ENCODE measurements at places on chromosomes 7 and 10. TPM values are rescaled to one million over a fixed set of nuclear protein-coding genes. Genes with fewer than 3 reads are reported as not detected.

DNA sequence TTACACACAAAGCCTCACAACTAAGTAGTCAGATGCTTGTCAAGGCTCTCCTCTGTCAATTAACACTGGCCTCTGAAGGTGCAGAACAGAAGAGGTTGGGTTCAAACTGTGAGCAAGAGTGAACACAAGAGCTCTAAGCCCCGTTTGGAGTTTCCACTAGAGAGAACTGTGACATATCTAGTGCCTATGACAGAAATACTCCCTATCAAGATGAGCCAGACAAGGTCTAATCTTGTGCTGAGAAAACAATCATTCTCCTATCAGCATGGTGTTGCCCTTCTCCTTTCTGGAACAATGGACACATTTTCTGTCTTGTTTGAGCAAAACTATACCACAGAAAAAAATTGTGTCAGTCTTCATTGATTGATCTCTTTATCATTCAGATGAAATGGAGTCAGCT, 62.4 kb upstream of the CCDC71L start:
- no peak overlapping the region for H3K27ac ChIP-seq
- no peak for DNase-seq
- H3K4me1 ChIP-seq: no peaks in the 10 kb centered on the region
- no peak overlapping the region for H3K4me3 ChIP-seq

DNA sequence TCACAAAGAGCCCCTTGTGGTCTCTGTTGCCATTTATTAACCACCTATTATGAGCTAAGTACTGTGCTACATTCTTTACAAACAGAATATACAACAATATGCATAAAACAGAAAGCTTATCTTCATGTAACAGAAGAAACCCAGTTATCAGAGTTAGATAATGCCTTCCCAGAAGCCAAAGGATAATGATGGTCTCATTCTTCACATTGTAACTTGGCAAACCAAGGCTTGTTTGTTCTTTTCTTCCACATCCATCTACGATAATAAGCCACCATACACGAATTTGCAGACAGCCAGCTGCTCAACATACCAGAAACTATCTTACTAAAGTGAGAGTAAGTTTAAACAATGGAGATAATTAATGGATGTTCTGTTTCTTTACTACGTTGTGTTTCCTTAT, 127.6 kb downstream of the NEBL start:
- H3K36me3 ChIP-seq: no peaks in the 10 kb centered on the region
- no peak overlapping the region for H3K27ac ChIP-seq
- H3K4me3 ChIP-seq: no peak overlapping the region
- no peaks in the 10 kb centered on the region for H3K27me3 ChIP-seq

DNA sequence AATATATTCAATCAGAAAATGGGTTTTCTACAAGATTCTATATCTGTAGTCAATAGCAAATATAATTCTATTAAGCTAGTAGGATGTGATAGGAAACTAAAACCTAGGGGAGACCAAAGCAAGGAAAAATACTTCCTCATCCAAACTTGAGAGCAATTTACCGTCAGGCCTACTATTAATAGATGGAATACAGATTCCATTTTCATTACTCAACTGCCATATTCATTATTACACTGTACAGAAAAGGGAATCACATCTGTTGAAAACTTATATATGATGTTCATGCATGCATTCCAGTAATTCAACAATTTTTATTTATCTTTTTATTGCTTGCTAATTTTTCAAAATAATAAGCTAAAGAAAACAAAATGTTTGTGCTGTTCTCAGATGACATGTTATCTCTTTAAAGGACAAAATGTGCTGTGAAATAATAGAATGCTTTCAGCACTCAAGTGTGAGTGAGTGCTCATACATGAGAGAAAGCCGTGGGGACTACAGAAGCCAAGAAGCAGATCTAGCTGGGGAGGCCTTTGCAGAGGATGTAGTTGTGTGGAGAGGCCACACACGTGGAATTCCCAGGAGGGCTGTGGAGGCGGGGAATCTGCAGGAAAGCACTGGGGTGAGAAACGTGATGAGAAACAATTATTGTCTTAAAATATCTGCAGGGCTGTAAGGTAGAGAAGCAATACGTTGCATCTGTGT, 110.0 kb downstream of the EGFR start:
- H3K4me1 ChIP-seq: peaks cover 16% of the 10 kb centered on the region
- no peaks in the 10 kb centered on the region for H3K27me3 ChIP-seq

DNA sequence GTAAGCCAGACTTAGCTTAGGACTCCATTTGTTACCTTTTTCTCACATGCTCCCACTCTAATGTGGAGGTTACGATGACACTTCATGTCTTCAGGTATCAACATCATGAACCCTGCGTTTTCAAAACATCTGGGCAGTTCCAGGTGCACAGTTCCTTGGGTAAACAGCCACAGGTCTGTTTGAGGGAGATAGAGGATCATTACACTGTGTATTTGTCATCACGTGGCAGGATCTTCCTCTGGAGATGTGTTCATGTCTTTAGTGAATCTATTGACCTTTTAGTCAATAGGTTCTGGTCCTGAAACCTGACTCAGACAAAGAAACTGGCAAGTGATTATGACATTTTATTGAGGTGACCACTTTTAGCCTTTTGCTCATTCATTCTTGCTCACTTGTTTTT, 145.5 kb downstream of the ANKRD7 start:
- no peak overlapping the region for H3K4me3 ChIP-seq
- no peak for DNase-seq
- no peak overlapping the region for H3K27ac ChIP-seq
- H3K36me3 ChIP-seq: no peaks in the 10 kb centered on the region
- H3K27me3 ChIP-seq: no peaks in the 10 kb centered on the region

- DNase-seq: no peak
- no peaks in the 10 kb centered on the region for H3K4me1 ChIP-seq
- H3K4me3 ChIP-seq: no peak overlapping the region
- no peaks in the 10 kb centered on the region for H3K36me3 ChIP-seq
These were observed 387.8 kb downstream of the BBS9 start for GRCh38 chr7:33517191-33517590.

DNA sequence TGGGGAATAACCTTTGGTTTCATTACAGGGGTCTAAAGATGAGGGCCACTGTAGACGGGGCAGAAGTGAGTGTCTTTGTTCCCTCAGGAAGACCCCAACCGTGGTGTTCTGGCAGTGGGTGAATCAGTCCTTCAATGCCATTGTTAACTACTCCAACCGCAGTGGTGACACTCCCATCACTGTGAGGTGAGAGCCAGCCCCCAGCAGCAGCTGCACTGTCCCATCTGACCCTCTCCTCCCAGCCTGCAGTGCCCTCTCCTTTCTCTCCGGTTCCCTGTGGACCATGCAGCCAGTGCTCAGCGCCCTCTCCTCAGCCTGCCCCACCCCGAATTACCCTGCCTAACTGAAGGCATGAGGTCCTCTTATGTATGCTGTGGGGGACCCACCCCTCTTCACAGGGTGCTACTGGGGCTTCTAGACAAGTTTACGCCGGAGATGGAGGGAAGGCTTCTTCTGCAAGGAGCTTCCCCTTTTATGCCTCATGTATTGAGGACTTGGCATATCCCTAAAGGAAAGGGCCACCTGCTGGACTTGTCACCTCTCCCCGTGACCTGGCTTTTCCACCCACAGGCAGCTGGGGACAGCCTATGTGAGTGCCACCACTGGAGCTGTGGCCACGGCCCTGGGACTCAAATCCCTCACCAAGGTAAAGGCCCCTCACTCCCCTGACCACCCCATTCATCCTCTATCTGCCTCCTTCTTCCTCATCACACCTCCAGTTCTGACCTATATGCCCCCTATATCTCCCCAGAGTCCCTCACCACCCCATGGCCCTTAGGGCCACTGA, 5.1 kb downstream of the SFXN3 start:
- peaks cover 13% of the 10 kb centered on the region for H3K4me1 ChIP-seq
- DNase-seq: no peak
- H3K27me3 ChIP-seq: no peaks in the 10 kb centered on the region
- no peak overlapping the region for H3K27ac ChIP-seq
- no peak overlapping the region for H3K4me3 ChIP-seq

DNA sequence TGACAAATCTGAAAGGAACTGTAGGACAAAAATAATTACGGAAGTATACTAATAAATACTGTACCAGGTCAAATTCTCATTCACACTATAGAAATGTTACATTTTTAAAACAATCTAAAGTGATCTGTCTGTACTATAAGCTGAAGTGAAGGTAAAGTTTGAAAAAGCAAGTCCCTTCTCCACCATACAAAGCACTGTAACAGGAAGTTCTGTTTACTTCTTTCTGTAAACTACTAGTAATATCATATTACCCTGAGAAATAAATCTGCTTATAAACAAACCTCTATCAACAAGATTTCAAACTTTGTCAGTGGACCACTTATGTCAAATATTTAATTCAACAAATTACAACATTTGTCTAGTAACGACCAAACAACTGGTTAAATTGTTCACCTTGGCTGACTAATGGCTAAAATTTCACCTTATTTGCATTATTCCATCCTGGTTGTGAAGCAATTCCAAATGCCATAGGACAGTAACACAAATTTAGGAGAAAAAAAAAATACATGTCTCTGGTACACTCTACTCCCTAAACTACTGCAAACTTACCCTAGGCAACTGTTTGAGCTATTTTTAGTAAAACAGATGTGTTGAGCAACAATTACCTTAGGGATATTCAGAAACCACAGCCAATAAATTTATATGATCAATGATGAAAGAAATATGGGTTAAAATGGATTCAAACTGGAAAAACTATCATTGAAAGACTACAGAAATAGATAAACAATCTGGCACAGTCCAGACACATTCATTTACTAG, 126.0 kb downstream of the NRBF2 start:
- no peaks in the 10 kb centered on the region for H3K36me3 ChIP-seq
- no peaks in the 10 kb centered on the region for H3K27me3 ChIP-seq
- no peak for DNase-seq

GRCh38 chr7:136969761-136970160, 101.3 kb downstream of the CHRM2 start:
- H3K27ac ChIP-seq: no peak overlapping the region
- H3K4me1 ChIP-seq: no peaks in the 10 kb centered on the region

GRCh38 chr7:42244828-42245227, 7.8 kb upstream of the GLI3 start:
- H3K27ac ChIP-seq: no peak overlapping the region
- no peaks in the 10 kb centered on the region for H3K27me3 ChIP-seq
- H3K36me3 ChIP-seq: no peaks in the 10 kb centered on the region
- no peak overlapping the region for H3K4me3 ChIP-seq
- DNase-seq: no peak

DNA sequence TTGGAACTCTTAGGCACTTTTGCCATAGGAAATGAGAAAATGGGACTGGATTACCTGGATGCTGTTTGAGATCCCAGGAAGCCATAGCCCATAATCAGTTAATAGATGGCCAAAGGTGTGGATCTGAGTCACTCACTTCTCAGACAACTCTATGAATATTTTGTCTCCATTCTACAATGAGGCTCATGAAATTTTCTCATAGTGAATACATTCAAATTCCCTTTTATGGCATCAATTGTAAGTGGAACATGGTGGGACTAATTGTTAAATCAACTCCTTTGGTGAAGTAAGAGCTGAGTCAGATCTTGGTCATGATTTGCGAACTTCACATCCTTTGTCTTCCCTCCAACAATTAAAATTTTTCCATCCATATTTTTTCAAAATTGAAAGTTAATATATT, 222.1 kb downstream of the ARL4A start:
- no peak overlapping the region for H3K4me3 ChIP-seq
- H3K36me3 ChIP-seq: no peaks in the 10 kb centered on the region
- DNase-seq: no peak
- H3K4me1 ChIP-seq: no peaks in the 10 kb centered on the region
- H3K27ac ChIP-seq: no peak overlapping the region

- H3K27me3 ChIP-seq: no peaks in the 10 kb centered on the region
- no peaks in the 10 kb centered on the region for H3K4me1 ChIP-seq
- H3K27ac ChIP-seq: no peak overlapping the region
- no peak for DNase-seq
- H3K4me3 ChIP-seq: no peak overlapping the region
These were observed 1.6 kb upstream of the SAMD9 start for GRCh38 chr7:93119191-93119905.

FAM25G gene
- not detected for total RNA-seq

C7orf57 gene
- not detected for total RNA-seq

GCK gene
- total RNA-seq: 0.91 TPM

CPEB3 gene
- 16.9 TPM for total RNA-seq

PLCE1 gene
- total RNA-seq: 3.5 TPM

MYH16 gene
- total RNA-seq: not detected

MMD2 gene
- total RNA-seq: 14.7 TPM

TMEM254 gene
- 52.7 TPM for total RNA-seq

UPK3BL1 gene
- 125 TPM for total RNA-seq

All from prostate gland (tissue), 2 donors.